Right cardiac atrium (tissue), 5 donors: ENCODE measurements at places on chromosomes 6 and 20. TPM values are rescaled to one million over a fixed set of nuclear protein-coding genes. Genes with fewer than 3 reads are reported as not detected.

Gene KCNK5
- total RNA-seq, result 1.9 TPM

Gene EPHA7
- 20.0 TPM for total RNA-seq

Gene GSTA2
- total RNA-seq, result not detected

- DNase-seq, result no peak
Measured at GRCh38 chr6:30612213-30612612, 4.8 kb downstream of the PPP1R10 start.

- no peak for DNase-seq
Measured at GRCh38 chr6:16146028-16146427, 17.1 kb downstream of the MYLIP start.

- no peak for DNase-seq
Measured at GRCh38 chr6:21522143-21522747, 71.3 kb upstream of the SOX4 start.

GRCh38 chr6:158414851-158415262, 102.6 kb downstream of the TULP4 start:
- DNase-seq, result no peak

DNA sequence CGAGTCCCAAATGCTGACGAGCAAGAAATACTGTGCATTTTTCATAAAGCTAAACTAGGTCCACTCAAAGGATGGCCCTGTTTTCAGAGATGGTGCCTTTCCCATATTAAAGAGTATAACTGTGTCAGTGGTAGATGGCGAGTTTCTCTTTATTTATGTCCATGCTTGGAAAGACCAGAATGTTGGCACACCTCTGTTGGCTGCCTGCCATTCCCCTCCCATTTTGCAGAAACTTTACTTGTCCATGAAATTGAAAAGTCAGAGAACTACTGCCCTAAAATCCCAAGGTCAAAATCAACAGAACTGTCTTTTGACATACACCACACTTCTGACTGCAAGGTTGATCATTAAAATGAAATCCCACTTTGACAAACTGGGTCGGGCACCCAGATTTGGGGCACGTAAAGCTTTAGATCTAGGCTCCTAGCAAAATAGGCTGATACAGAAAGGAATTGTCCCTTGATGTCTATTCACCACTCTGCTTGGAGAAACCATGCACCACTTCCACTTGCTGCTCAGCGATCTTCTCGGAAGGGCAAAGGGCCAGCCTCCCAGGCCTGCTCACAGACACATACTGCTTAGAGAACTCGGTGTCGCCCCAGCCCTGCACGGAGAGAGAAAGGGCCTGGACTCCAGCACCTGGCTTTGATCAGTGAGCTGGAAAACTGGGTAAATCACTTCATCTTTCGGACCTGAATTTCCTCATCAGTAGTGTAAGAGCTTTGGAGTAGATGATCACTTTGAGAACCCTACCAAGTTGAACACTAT, 130.0 kb downstream of the AGPAT4 start:
- no peak for DNase-seq

GRCh38 chr6:87738744-87739143, 36.7 kb upstream of the AKIRIN2 start:
- DNase-seq, result no peak

DNA sequence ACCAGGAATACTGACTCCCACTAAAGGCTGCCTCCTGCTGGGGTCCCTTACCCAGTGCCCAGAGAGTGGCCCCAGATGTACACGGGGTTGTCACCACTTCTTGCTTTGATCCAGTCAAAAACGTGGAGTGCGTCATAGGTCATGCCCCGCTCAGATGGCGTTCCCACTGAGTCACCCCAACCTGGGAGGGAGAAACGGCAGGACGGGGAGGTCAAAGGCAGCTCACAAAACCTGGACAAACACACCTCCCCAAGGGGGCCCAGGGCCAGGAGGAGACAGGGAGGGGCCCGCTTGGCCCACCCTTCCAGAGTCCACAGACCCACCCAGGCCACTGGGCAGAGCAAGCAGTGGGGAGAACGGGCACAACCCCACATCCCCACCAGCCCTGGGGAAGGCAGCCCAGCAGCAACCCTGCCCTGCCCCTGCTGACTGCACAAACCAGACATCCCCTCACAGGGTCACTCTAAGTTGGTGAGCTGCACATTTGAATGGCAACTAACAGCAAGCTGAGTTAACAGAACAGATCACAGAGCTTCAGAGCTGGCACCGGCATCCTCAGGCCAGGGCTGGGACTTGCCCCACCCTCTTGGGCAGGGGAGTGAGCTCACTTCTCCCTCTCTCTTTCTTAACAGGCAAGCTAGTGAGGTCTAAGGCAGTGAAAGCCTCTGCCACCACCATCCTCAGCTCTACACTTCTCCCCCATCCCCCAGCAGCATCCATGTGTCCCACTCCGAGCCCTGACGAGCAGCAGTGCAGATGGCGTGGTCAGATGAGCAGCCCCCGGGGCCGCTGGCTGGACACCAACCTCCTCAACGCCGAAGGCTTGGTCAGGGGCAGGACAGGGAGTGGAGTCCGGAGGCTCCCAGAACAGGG, 61.7 kb downstream of the PYGB start:
- peak; percentile 61 for DNase-seq
